ENCODE measurements at places on chromosomes 7 and 10.

GRCh38 chr7:40775877-40776276, 641.1 kb downstream of the SUGCT start:
- DNase-seq: no peak

DNA sequence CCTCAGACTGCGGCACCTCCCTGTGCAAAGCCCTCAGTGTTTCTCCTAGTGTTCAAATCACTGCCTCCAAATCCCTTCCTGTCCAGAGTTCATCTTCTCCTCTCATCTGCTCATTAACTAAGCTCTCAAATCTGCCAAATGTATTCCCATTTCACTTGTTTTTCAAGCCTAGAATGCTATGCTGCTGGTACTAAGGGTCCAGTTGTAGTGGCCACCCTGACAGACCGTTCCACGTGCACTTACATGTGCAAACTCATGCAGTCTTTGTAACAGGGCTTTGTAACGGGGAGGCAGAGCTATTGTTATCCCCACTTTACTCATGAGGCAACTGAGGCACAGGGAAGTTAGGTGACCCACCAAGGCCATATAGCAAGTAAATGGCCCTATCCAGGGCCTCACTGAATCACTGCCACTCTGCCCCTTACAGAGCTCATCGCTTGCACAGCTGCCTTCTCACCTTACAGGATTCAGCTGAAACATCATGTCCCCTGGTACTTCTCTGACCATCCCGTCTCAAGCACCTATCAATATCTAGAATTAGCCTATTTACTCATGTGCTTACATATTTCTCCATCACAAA, 153.0 kb upstream of the PDE1C start:
- no peak for DNase-seq

DNA sequence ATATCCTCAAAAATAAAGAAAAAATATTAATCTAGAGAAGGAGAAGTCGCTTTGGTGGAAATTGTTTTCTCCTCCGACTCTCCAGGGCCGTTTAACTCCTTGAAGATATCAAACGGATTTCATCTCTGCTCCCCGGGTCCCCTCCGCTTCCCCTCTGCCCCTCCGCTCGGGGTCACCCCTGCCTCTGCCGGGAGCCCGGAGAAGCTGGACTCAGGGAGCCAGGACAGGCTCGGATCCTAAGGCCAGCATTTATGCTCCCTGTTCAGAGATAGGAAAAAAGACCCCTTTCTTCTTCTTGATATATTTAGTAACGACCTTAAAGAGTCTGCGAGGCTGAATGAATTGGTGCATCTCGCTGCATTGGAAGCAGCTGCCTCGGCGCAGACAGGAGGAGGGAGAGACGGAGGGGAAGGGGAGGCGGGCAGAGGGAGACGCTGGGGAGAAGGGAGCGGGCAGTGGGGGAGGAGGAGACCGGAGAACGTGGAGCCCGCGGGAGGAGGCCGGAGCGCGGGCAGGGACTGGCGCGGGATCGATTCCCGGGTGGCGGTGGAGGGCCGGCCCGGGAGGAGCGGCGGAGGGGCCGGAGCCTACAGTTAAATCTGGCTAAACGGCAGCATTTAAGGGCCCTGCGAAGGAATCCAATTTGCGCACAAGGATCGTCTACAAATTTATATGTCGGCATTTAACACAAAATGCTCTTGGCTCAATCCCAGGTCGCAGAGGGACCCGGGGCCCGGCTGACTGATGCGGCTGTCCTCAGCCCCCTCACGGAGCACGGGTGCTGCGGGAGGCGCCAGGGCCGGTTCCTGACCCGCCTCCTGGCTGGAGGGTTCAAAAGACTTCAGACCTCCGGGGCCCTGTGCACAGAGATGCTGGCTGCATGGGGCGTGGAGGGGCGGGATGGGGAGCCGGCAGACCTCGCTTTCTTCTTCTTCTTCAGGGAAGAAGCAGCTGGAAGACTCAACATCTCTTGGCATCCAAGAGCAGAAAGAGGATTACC, 55.6 kb downstream of the CRTAC1 start:
- no peak for DNase-seq

DNA sequence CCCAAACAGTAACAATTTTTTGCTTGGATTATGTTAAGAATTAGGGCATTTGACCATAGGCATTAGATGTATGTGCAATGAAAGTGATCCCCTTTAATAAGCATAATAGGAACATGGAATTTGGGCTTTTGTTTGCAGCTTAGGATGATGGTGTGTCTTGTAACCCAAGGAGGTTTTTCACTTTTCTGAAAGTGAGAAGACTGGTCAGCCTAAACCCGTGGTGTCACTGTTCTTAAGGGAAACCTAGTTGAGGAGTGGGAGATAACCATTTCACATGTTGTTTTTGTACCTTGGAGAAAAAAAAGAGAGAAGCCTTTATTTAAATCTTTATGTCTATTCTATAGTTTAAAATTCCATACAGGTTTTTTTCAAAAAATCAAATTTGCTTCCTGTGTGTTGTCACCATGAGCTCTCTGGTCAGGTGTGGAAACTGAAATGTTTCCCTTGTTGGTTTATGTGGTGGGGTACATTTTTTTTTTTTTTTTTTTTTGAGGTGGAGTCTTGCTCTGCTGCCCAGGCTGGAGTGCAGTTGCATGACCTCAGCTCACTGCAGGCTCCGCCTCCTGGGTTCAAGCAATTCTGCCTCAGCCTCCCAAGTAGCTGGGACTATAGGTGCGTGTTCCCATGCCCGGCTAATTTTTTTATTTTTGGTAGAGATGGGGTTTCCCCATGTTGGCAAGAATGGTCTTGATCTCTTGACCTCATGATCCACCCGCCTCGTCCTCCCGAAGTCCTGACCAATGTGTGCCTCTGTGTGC, 7.7 kb downstream of the CCM2 start:
- DNase-seq: no peak

DNA sequence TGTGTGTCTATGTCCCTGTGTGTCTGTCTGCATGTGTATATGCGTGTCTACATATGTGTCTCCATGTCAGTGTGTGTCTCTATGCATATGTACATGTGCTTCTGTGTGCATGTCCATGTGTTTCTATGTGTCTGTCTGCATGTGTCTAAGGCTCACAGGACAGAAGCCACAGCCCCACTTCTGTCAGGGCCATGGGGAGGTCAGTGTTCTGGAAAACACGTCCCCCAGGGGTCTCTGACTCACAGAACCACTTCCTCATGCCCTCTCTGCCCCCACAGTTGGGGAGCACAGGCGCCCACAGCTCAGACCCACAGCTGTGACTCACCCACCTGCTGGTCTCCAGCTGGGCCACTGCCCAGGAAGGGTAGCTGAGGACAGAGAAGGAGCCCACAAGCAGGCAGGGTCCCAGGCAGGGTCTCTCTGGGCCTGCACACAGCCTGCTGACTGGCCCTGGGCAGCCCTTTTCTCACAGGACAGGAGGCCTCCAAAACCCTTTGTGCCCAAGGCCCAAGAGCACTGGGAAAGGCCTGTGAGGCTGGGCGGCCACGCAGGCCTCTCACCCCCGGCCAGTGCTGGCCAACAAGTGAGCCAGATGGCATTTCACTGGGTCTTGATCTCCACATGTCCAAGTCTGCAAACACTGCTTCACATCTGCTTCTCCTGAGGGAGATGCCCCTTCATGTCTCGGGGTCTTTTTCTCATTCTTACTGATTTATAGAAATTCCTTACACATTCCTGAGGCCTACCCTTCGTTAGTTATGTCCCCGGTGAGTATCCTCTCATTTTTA, 102.9 kb upstream of the FAM20C start:
- DNase-seq: peak; percentile 95

DNA sequence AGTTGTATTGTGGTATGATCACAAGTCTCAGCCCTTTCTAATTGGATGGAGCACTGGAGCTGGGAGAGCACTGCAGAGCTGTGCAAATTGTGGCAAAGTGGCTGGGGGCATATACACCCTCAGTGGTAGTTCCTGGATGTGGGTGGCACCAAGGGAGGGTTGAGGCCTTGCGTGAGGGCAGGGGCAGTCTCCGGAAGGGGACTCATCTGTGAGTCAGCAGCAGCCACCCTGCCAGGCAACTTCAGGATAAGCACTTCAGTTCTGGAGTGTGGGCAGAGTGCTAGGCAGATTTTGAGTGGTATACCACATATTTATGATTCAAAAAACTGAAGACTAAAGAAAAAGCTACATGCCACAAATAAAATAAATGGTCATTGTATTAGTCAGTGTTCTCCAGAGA, 210.5 kb downstream of the ETV1 start:
- peak; percentile 12 for DNase-seq

DNA sequence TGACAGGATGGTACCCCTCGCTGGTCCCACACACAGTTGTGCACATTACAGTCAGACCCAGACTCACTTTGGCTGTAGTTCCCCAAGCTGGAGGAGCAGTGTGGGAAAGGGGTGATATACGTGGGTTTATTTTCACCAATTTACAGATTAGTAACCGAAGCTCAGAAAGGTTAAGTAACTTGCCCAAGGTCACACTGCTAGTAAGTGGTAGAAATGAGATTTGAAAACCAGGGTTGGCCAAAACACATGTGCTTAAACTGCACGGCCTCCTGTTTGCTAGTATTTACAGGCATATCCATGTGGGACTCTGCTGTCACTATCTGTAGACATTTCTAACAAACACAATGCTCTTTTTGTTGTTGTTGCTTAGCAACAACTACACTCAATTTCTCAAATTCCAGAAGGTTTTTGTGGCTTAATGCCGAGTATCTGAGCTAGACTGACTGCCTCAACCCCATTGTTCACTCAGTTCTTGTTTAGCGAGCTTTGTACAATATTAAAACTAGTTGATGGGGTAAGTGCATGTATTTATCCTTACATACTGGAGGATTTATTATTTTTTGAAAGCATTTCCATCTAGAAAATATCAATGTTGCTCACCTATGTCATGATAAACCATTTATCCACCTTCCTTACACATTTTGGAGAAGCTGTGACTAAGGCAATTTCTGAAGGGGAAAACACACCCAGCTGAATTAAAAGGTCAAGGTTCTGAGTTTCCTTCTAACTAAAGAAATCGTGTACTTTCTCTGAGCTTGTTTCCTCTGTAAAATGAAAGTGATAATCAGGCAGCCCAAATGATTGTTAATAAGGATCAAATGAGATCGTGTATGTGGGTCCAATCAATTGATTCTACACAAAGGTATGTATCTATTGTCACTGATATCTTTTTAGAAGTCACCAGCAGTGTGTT, 5.3 kb upstream of the TMEM139 start:
- peak; percentile 81 for DNase-seq

DNA sequence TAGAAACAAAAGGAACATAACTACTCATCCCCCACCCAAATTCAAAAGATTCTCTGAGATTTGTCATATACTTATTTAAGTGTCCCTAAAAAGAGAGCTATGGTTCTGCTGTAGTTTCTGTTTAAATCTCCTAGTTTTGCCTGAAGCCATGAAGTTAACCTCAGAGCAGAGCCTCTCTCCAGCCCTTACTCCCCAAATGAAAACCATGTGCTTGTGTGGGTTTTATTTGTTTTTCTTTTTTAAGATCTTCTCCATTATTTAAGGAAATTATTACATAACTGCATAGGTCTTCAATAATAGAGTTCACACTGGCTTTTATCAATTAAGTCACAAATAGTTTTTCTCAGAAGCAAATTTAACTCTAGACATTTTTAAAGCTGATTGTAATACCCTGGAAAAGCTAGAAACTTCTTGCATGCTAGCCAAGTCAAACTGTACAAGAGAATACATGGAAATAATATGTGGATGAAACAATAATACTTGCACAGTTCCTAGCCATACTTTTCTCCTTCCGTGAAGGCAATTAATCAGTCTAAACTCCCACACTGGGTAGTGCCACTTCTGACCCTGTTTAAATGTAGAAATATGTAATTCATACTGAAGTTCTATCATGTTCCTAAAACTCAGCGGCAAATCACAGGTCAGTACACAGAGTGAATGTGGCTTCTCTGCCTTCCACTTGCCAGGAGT, 579.7 kb downstream of the SUGCT start:
- DNase-seq: no peak
